ENCODE measurements at places on chromosomes 7 and 10. TPM values are rescaled to one million over a fixed set of nuclear protein-coding genes. Genes with fewer than 3 reads are reported as not detected.

TRIM24 gene
- 24.0 TPM for total RNA-seq

SPDYE16 gene
- 0.69 TPM for total RNA-seq

OR13A1 gene
- not detected for total RNA-seq

ARHGEF35 gene
- 5.0 TPM for total RNA-seq

WEE2 gene
- total RNA-seq, result not detected

HOXA5 gene
- not detected for total RNA-seq

FXYD4 gene
- total RNA-seq, result not detected

XRCC2 gene
- total RNA-seq, result 1.1 TPM

- no peak for DNase-seq
Observed at GRCh38 chr7:124155432-124156022, 122.7 kb upstream of the TMEM229A start.

- DNase-seq, result no peak
Observed at GRCh38 chr7:122983261-122983660, 12.2 kb downstream of the TAS2R16 start.

GRCh38 chr7:81457852-81458522 lies 311.9 kb downstream of the HGF start:
- DNase-seq, result no peak

DNA sequence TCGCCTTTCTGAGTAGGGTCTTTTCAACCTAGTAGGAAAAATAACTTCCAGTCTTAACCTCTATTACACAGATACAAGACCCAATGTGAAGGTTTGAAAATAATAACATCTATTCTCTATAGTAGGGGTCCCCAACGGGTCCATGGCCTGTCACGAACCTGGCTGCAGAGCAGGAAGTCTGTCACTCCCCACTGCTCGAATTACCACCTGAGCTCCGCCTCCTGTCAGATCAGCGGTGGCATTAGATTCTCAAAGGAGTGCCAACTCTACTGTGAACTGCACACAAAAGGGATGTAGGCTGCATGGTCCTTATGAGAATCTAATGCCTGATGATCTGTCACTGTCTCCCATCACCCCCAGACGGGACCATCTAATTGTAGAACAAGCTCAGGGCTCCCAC lies 7.4 kb downstream of the YWHAG start:
- no peak for DNase-seq

DNA sequence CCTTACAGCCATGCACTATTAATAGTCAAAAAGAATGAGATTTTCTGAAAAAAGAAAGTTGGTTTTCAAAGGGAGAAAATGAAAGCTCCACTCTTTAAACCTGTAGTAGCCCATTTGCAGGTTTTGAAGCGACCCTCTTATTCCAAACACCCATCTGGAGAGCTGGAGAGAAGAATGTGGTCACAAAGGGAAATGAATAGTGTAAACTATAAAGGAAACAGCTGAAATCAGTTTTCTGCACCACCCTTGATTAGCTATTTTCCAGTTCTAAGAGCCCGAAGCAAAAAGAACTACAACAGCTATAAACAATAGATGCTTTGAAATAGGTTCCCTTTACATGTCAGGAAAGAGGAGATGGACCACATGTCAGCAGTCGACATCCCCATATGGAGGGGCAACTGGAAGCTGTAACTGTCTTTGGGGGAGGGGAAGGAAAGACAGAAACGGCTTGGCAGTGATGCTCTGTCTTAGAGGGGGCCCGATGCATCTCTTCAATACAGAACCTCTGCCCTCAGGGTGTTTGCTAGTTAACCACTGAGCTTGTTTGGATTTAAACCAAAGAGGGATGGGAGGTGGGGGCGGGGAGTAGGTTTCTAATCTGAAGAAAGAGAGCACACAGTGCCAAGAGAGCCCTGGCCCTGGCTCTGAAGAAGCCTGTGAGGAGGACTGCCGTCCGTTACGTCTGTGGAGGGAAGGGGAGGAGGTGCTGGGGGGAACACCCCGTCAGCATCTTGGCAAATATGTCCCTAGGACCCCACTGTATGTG lies 55.3 kb downstream of the CPVL start:
- no peak for DNase-seq

- no peak for DNase-seq
Observed at GRCh38 chr10:34037499-34037898, 703.0 kb upstream of the NRP1 start.

DNA sequence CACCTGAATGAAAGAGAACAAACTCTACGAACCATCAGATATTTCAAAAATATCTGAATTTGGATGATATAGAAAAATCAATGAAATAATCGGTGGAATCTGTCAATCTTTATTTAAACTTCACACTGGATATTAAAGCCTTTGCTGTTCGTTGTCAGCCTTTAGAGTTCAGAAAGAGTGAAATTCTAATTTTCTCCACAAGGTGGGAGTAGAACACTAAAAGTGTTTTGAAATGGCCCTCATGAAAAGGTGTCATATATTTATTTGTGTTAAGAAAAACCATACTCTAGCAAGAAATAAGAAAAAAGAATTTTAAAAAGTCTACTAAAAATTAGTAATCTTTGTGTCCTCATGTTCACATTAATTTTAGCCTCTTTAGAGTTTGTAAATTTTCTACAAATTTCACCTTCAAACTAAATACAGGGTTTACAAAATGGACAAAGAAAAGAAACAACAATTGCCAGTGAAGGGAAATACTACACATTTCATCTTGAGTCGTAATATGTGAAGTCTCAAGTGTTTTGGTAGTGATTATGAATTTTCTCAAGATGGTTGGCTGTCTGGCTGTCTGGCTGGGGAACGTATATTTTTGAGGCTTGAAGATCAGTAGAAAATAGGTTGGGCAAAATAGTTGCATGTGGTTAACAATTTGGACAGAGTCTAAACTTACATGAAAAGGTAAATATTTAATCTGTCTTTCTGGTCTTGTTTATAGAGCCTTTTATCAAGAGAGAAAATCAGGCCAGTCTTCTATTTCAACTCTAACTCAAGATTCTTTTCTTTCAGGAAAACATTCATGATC lies 43.7 kb downstream of the DNAJB9 start:
- no peak for DNase-seq

DNA sequence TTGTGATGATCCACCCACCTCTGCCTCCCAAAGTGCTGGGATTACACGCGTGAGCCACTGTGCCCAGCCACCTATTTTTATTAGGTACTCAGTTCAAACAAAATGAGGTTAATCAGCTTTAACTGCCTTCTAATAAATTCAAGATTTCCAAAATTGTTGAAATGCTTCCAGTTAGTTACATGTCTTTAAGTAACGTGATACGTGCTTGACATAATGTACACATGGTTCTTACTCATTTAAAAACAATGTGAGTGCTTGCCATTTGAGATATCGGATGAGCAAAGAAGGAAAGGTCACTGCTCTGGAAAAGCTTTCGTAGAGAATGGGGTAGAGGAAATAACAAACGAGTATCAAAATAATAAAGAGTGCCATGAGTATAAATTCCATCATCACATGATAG lies 83.6 kb downstream of the KMT2E start:
- no peak for DNase-seq

DNA sequence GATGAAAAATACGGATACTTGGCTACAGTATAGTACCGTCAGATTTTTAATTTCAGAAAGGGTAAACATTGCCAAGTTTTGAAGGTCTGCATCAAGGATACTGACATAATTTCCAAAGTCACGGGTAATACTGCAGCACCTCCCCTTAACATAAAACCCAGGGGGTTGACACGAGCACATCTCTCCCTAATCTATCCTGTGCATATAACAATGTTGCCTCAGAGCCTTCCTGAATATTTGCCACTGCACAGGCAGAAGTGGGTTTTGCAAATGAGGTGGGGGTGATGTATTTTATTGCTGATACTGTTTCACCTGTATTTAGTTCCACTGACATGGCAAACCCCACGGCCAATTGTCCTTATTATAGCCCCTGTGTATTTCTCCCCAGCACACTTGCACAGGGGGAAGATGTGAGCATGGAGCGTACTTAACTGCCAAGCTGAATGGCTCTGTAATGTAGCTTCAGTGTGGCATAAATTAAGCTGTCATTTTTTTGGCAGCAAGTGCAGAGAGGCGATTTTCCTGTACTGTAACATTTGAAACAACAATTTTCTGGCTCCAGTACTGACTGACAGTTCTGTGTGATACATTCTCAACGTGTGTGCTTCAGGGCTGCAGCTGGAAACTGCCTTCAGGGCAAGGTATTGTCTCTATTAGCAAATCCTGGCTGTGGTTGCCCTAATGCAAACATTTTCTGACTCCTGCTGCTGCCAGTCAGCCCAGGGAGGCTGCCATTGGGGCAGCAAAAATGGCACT lies 299.6 kb upstream of the SP4 start:
- no peak for DNase-seq

GRCh38 chr10:128180843-128181242 lies 54.6 kb upstream of the MKI67 start:
- peak; percentile 75 for DNase-seq

GRCh38 chr10:75400771-75401568 lies 594 bp downstream of the ZNF503 start:
- DNase-seq, result no peak

GRCh38 chr10:78650122-78650521 lies 418.6 kb upstream of the ZMIZ1 start:
- DNase-seq, result no peak

GRCh38 chr10:7218968-7219367 lies 191.9 kb downstream of the SFMBT2 start:
- DNase-seq, result no peak
